ENCODE measurements at places on chromosomes 2 and 18.

DNA sequence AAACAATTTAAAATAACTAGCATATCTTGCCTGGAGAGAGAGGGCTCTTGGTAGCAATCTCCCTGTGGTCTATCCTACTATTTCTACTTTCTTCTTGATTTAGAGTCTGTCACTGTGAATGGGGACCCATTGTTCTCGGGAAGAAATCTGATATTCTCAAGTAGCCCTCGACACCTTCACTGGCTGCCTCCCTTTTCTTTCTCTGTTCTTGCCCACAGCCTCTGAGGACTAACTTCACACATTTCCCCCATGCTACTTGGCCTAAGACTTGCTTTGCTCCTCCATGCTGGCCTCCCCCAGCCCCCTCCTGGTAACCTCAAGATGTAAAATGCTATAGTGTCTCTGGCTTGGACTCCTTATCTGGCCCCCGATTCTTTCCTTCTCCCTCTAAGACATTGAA, 58.8 kb upstream of the NT5C1B start:
- DNase-seq: no peak

GRCh38 chr18:4251873-4252272, 203.2 kb downstream of the DLGAP1 start:
- no peak for DNase-seq

DNA sequence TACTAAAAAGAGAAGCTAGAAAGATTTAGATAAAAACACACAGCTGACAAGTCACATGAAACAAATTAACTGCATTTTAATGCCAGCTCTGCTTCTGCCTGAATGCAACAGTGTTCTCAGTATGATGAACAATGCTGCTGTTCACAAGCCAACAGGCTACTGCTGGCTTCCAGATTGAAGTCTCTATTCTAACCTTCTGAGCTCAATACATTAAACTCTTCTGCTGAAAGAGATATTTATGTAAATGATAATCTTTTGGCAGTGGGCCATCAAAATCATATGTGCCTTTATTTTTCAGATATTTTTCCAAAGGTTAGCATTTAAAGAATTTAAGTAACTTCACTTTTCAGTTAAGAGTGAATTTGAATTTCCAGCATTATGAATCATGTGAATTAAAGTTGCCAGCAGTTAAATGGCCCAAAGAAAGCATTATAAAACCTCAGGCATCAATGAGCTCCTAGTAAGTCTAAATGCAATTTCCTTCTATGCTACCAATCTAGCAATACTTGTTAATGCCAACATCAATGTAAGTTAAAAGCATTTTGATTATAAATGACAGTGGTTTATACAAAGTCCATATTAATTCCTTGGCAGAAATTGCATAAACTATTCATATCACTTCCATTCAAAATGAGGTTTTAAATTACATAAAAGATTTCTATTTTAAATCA, 72.4 kb downstream of the ID2 start:
- DNase-seq: no peak

DNA sequence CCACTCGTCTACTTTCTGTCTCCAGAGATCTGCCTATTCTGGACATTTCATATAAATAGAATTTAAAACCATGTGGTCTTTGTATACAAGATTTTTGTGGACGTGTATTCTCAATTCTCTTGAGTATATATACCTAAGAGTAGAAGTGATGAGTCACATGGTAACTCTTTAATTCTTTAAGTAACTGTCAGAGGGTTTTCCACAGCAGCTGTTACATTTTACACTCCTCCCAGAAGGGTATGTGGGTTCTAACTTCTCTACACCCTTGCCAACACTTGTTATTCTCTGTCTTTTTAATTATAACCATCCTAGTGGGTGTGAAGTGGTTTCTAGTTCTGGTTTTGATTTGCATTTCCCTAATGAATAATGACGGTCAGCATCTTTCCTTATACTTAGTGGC, 70.9 kb downstream of the MAP3K20 start:
- DNase-seq: peak; percentile 31

- peak; percentile 95 for DNase-seq
Observed at GRCh38 chr2:39127973-39128372, 7.1 kb upstream of the SOS1 start.

DNA sequence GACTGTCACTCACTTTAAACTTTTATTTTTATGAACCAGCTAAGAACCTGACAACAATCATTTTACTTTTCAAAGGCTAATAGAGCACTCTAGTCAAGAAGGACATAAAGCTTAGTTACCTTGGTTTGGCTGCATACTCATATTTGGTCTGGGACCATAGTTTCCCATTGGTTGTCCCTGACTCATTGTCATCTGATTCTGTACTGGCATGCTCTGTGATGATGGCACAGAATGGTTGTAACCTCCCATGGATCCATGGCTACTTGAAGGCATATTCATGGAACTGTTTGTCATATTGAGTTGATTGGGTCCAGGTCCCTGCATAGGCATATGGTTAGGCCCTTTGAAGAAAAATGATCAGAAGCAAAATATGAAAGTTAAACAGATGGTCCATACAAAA, 37.9 kb downstream of the SS18 start:
- no peak for DNase-seq

- DNase-seq: no peak
Observed at GRCh38 chr2:150624001-150624401, 136.5 kb upstream of the RND3 start.

GRCh38 chr2:40592218-40592617, 140.3 kb upstream of the SLC8A1 start:
- DNase-seq: no peak

All from activated CD4-positive, alpha-beta T cell treated with anti-CD3 and anti-CD28 coated beads, Interleukin-2, amount 50 U/mL, for 16 hours (primary cell).